ENCODE measurements at places on chromosomes 5 and 9.

DNA sequence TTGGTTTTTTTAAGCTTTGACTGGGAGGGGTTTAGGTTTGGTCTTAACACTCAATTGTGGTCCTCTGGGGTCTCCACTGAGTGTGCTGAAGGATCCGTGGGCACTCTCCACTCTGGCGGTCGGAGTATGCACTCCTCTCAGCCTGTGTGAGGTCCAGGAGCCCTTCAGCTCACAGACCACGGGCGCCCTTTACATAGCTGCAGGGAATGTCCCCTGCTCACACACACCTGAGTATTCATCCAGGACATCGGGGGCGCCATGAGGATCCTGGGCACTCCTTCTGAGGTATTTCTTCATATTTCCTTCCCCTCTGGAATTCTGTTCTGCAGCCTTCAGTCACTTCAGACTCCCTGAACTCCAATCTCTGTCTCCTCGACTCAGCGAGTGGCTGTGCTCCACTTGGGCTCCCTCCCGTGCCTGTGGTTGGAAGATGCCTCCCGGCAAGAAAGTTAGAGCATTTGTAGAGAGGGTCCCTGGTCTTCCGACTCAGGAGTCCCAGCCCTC lies 12.5 kb downstream of the TRIP13 start:
- DNase-seq, result no peak

DNA sequence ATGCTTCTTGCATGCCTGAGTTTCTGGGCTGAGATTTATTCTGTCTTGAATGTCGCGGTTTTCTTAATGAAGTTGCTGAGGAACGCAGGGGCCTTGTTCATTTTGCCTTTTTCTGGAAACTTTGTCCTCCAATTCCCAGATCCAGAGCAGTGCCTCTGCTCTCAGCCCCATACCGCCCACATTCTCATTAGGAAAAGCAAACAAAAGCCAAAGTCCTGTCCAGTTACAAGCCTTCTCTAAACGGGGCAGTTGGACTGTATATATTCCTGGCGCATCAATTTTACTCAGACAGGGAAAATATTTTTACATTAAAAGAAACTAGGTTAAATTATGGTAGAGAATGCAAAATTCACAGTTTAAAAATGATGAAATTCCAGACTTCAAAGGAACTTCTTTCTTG lies 1.2 kb upstream of the PSAT1 start:
- no peak for DNase-seq

GRCh38 chr5:14760548-14761002 lies 96.1 kb downstream of the OTULIN start:
- DNase-seq, result no peak

DNA sequence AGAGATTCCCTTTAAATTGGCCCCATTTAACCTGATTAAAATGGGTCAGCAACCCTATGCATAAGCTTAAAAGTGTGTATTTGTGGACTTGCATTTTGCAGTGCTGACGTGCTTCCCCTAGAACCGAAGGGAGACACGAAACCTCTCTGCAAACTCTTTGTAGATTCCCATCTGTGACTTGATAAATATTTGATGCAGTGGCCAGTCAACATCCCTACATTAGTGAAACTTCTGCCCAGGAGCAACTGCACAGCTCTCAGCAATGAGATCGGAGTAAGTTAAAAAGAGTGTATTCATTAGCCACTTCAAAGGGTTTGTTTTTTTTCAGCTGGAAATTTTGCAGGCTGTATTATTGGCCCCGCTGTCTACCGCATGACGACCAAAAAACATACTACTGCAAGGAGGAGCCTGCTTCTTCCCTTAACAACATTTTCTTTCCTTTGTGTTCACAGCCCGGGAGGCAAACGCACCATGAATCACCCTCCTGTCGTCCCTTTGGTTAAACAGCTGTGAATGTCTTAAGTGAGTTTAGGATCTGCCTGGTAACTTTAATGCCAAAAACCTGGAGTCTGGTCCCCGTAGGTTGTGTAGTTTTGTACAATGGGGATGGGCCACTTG lies 38.0 kb upstream of the TCERG1 start:
- DNase-seq, result no peak

GRCh38 chr5:171589461-171589860 lies 170.0 kb downstream of the FGF18 start:
- no peak for DNase-seq

DNA sequence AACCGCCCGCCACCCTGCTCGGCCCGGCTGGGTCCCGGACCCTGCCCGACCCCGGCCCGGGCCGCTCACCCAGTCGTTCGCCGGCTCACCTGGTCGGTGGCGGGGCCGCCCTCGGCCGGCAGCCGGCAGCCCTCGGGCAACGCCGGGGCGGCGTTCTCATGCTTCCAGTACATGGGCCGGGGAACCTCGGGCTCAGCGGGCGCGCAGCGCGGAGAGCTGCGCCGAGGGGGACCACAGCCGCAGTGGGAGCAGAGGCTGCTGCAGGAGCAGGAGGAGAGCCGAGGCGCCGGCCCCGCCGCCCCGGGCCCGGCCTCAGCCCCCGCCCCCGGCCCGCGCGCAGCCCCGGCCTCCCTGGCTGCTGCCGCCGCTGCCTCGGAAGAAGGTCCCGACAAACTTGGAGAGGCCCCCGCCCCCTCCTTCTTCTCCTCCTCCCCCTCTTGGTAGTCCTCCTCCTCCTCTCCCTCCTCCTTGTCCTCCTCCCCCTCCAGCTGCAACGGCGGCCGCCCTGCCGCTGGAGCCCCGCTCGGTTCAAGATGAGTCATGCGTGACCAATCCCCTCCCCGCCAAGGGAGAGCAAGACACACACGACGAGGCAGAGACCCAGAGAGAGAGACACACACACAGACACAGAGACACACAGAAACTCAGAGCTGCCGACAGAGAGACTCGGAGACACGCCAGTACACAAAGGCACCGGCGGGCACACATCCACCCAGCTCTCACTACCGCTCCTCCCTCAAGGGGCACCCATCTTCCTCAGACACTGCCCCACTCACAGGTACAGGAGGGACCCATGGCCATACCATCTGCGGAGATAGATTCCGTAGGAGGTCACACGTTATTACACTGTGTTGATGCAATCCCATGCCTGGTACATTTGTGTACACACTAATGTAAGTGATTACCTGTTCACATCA lies at the start of gene LHX6:
Gene LHX6, minus strand, starts transcription at position 390 of the 917 bp plus-strand sequence. Its CDS starts 217 bp downstream, at position 173.
- DNase-seq, result peak; percentile 46

DNA sequence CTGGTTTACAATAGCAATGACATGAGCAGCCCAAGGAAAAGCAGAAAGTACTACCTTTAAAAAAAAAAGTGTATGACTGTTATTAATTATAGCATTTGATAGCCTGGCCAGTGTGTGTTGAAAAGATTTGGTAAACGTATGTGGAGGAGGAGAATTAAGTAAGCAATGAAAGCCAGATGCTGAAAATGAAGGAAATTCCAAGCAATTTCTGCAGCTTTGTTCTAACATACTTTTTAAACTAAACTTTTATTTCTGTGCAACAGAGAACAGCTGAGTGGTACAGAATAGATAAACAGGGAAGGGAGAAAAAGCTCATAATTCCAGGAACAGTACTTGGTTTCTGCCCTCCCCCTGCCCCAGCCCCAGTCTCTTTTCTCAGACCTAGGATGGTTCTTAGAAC lies 252.6 kb downstream of the ADAMTSL1 start:
- DNase-seq, result no peak

DNA sequence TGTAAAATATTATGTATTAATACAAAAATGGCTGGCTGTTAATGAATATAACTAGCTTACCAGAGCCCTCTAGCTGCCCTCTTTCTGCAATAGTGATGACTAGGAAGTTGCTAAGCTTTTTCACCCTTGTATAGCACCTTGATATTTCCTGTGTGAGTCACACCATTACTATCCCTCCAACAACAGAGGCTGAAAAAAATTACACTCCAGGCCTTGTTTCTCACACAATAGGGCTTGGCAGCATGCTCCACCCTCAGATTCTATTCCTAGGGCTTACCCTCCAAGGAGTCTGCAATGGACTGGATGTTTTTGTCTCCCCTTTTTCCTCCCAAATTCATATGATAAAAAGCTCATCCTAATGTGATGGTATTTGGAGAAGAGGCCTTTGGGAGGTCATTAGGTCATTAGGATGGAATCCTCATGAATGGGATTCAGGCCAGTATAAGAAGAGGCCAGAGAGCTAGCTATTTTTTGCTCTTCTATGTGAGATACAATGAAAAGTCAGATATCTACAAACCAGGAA lies 184.6 kb upstream of the MAP1B start:
- no peak for DNase-seq

GRCh38 chr9:112647596-112647995 lies 70.3 kb downstream of the INIP start:
- no peak for DNase-seq

GRCh38 chr9:137461316-137461662 lies 2.2 kb upstream of the NSMF start:
- DNase-seq, result no peak

DNA sequence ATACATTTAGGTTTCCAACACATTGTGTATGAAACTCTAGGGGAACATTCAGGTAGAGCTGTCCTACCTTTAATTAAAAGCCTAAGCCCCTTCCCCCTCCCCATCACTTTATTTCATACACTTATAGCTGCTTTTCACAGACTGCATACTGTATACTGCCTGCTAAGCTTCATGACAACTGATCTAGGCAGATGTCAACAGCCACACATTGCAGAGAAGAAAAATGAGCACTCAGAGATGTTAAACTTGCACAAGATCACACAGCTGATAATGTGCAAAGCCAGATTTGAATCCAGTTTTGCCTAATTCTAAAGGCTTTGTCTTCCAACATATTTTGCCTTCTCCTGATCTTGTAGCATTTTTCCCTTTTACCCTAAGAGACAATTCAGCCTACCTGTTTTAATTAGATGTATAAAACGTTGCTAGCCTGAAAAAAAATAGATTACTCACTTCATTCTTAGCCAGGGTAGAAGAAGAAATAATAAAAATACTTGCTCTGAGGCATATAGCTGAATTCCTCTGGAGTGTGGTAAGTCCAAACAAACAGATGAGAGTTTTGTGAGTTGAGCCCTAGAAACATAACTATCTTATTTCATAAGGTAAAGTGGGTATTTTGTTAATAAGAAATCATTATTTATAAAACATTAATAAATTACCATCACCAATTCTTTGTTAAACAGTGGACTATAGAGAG lies 56.9 kb upstream of the CAST start:
- DNase-seq, result no peak

DNA sequence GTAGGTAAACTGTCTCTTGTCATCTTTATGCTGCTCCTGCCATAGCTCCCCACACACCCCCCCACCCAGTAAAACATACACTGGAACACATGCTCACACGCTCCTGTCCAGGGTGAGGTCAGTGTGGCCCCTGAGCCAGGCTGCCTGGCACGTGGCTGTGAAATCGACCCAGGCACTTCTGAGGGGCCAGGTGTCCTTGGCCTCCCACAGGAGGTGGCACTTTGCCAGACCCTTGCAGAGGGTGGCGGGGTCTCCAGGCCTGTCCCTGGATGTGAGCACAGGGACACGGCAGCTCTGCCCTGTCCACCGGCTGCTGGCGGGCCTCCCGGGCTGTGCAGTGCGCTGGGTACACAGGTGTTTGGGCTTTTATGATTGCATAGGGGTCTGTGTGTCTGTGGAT lies 10.0 kb upstream of the CRB2 start:
- no peak for DNase-seq

- no peak for DNase-seq
These were observed 25.5 kb downstream of the PLAC8L1 start for GRCh38 chr5:146079695-146080373.

DNA sequence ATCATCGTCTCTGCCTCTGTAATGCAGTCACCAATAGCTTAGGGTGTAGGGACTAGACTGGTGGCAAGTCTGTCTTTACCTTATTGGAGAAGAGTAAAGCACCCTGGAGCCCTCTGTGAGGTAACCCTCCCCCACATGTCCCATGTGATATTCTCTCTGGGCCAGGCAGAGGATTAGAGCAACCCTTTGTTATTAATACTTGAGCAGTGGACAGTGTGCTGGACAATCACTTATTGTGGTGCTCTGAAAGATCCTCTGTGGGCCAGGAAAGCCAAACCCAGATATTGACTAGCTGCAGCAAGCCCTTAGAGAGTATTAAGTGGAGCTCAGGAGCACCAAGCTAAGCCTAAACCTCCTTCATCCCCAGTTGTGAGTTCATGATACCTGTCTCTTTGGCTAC lies 139.7 kb upstream of the RUSC2 start:
- DNase-seq, result no peak

DNA sequence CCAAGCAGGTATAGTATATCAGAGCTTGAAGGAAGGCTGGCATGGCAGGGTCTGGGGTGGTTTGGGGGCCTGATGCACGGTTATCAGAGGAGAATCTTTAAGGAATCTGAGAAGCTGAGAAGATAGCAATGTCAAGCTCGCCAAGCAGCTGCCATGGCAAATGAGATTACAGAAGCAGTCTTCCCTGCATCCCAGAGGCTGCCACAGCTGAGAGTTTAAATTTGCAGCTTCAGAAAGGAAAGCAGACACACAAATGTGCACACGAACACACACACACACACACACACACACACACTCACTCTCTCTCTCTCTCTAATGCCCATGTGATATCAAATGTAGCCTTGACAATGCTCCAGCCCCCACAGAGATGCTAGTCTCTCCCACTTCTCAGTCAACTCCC lies 79.0 kb upstream of the TNC start:
- DNase-seq, result no peak

DNA sequence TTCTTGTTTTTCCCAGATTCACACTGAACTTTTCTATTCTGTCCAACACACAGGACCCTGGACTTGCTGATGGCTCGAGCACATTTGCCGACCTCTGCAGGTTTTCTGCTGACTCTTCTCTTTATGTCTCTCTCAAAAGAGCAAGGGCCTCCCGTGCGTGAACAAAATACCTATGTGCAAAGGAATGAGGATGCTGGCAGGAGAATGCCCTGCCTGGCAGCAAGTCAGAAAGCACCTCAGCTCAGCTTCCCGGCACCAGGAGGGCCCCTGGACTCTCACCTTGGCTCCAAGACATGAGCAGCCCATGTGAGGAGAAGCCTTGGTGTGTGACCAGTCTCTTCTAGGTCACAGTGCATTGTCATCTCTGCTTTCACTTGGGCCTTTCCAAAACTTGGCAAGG lies 36.1 kb downstream of the PAPPA start:
- no peak for DNase-seq

DNA sequence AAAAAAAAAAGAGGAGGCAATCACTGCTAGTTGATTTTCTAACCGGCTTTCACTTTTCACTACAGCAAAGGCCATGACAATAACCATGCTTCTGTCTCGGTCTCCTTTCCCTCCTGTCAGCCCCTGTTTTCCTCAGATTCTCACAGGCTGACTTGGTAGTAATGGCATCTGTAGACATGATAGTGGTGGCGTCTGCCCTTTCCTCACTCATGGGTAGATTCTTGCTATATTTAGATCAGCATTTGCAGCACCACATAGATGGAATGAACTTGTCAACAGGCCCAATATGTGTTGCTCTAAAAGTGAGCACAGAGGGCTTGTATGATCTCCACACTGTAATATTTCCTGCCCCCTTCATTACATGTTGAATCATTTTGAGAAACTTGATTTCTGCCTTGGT lies 120.3 kb upstream of the FTMT start:
- DNase-seq, result no peak

DNA sequence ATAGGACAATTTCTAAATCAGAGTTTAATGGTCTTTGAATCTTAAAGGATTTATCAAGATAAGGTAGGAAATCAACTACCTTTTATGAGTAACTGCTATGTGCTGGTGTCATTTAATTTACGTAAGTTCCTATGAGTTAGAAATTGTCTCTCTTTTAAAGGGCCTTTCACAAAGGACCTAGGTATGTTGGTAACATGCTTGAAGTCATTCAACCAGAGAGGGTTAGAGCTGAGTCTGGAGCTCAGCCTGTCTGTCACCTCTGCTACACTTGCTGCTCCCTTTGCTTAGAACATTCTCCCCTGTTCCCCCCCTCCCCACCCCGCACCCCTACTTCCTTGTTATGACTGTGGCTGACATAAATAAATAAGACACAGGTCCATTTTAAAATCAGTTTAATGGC lies 190.3 kb upstream of the SEMA6A start:
- DNase-seq, result no peak

Data from adrenal gland (tissue), 19 donors.